Activated naive CD8-positive, alpha-beta T cell treated with anti-CD3 and anti-CD28 coated beads for 36 hours (primary cell): ENCODE measurements at places on chromosomes 7 and 10. TPM values are rescaled to one million over a fixed set of nuclear protein-coding genes. Genes with fewer than 3 reads are reported as not detected.

GIMAP4 gene
- 72.7 TPM for total RNA-seq

ANKRD22 gene
- total RNA-seq, result not detected

TCAF2 gene
- total RNA-seq, result 31.5 TPM

DNA sequence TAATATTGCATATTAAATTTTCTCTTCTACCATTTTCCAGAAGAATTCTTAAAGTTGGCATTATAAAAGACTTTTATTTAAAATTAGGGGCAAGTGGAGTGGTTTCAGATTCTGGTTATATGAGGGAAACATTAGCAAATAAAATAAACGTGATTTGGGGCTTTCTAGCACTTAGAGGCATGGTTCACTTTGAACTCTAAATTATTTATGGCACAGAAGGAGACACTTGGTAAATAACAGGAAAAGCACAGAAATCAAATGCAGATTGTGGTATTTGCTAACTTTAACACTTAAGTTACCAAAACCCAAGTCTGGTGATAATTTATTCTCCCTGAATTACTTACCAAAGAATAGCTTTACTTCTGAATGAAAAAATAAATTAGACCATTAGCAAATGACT, 134.5 kb upstream of the ETV1 start:
- no peak for DNase-seq

GRCh38 chr10:60978287-60979115, 34.5 kb upstream of the RHOBTB1 start:
- DNase-seq, result no peak

GRCh38 chr7:46654546-46655443, 733.7 kb upstream of the IGFBP3 start:
- DNase-seq, result no peak

GRCh38 chr7:67659091-67659490, 662.5 kb downstream of the TYW1 start:
- no peak for DNase-seq
